ENCODE measurements at places on chromosomes 11 and 22.

DNA sequence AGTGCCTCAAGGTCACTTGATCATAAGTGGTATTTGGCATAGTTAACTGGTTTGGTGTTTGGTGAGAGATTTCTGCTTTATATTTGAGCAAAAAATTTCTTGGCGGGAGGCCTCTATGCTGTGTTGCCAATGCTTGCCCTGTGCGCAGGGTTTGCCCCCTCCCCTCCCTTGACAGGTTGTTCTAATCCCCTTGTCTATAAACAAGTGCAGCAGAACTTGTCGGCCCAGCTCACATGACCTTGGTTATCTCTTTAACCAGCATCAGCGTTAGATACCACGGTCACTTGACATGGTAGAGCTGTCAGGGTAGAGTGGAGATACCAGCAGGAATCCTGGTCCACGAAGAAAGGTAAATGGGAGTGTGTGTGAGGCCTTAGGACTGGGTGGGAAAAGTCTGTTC is 35.6 kb downstream of the MARK2 start:
- no peak for DNase-seq

- DNase-seq, result no peak
These were observed 224.4 kb upstream of the POU2AF2 start for GRCh38 chr11:111021131-111021530.

GRCh38 chr11:66084821-66085475 is 14.9 kb downstream of the PACS1 start:
- DNase-seq, result peak; percentile 66

DNA sequence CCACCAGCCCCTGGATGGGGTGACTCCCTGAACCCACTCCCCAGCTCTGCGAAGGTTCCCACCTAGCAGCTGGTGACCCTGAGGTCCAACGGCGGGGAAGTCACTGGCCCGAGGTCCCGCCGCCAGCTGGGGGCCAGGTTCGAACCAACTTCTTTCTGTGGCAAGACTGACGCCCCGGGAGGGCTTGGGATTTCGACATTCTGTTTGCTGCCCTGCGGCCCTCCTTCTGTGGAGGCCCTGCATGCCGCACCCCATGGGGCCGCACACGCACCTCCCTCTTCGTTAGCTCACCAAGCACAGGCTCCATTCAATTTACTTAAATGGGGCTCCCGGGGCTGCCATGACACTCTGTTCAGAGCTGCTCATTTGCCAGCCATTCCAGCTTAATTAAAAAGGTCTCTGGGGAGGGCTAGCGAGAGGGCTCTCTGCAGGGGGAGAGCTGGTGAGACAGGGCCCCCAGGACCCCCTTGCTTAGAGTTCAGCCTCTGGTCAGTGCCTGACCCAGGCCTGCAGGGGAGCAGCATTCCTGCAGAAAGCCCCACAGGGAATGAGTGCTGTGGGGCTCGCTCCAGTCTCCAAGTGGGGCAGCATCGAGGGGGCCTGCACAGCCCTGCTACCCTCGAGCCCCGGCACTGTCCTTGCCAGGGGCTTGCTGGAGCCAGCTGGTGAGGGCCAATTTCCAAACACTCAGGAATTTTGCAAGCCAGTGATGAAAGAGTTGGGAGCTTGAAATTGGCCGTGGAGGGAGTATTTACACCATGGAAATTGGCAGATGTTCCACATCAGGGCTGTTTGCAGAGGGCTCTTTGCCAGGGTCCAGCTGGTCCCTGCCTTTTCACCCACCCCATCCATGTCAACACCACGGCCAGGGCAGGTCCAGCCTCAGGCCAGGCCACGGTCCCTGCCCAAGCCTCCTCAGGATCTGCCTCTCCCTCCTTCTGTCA is 80.8 kb downstream of the CACNA1I start:
- DNase-seq, result no peak

DNA sequence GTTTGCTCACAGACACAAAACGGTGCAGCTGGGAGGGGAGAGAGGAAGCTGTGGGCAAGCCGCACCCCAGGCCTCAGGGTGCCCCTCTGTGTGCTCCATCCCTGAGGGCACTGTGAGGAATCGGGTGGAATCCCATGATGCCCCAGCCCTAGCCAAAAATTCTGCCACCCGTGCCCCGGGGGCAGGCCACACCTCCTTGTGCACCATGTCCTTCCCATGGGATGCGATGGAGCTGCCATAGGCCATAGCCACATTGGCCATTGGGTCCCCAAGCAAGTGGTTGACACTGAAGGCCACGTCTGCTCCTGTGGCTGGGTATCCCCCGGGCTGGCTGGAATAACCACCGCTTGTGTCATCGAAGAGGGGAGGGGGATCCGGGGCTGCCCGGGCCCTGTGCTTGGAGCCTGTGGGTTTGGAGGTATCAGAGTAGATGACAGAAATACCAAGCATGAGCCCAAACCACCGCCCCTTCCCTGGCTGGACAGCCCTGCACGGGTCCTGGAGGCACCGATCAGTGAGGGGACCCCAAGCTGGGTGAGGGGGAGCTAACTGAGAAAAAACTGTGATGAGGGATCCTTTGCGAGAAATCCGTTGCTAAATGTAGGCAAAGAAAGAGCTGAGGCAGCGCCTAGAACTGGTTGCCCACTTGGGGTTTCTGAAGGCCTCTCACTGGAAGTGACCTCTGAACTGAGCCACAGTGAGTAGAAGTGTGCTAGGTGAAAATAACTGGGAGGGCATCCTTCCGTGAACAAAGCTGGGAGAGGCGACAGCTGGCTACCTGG is 863 bp downstream of the YIF1A start:
- no peak for DNase-seq

DNA sequence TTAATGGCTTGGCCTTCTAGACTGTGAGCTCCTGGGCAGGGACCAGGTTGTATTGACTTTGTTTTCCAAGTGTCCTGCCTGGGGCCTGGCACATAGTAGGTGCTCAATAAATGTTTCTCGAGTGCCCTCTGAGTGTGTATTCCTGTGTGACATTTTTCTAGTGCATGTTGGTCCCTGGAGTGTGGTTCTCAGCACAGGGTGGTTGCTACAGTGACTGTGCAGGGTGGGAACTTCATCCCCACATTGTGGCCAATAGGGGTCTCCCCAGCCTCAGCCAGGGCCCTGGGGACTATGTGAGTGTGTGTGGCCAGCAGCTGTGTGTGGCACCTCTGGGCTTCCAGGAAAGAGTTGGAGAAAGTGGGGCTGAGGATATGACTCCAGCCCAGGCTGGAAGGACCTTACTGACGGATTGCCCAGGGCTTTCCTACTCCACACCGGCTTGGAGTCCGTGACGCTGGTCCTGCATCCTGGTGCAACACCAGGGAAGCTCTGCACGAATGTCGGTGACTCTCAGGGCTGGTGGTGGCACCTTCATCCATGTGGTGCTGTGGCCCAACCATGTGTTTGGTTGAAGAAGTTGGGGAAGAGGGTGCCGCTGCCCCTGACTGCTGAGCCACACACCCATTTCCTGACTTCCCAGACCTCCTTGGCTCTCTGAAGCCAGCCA is 9.0 kb upstream of the MARK2 start:
- DNase-seq, result no peak

DNA sequence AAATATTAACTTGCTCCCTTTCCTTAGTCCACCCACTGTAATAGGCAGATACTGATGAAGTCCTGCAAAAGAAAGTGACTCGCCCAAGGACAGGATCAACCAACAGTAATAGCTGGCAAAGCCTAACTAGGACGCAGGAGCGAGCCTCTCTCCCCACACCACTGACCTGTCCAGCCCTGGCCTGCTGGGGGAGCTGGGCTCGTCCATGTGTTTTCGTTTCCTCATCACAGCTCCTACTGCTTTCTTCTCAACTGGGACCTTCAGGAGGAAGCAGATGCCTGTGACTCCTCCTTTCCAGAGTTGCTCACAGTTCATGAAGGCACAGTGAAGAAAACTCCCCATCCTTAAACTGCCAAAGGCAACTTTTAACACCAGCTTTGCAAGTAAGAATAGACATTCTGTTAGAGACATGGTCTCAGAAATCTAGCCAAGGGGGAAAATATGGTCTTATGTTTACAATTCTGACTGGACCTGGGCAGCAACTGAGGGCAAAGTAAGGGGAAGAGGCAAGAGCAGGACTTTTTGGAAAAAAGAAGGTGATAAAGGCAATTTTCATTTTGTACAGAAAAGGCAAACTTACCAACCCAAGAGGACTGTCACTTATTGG is 11.6 kb upstream of the GPHA2 start:
- DNase-seq, result no peak

DNA sequence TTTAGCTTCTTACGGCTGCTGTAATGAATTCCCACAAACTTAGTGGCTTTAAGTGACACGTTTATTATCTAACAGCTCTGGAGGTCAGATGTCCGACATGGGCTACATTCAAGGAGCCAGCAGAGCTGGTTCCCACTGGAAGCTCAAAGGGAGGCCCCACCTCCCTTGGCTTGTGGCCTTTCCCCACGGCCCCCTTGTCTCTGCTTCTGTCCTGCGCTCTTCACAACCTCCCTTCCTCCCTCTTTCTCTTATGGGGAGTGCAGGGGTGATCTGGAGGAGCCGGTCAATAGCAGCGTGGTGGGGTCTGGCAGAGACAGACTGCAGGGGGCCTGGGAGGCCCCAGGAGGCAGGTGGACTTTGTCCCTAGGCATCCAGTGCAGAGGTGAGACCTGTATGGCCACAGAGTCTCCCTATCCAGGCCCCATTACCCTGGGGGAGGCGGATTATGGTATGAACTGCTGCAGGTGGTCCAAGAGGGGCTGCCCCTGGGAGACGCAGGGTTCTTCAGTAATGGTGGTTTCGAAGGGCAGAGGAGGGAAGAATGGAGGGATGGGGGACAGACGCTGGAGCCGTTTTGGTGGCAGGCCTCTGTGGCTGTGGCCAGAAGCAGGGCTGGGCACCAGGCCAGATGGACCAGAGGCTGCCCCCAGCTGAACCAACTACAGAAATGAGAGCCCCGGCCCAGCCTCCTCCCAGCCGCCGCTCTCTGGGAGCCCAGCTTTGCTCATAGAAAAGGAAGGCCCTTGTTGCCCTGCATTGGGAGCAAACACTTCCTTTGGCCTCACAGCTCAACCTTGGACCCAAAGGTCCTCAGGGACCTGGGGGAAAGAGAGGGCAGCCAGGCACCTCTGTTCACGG is 30.7 kb upstream of the KCNQ1OT1 start:
- peak; percentile 58 for DNase-seq

DNA sequence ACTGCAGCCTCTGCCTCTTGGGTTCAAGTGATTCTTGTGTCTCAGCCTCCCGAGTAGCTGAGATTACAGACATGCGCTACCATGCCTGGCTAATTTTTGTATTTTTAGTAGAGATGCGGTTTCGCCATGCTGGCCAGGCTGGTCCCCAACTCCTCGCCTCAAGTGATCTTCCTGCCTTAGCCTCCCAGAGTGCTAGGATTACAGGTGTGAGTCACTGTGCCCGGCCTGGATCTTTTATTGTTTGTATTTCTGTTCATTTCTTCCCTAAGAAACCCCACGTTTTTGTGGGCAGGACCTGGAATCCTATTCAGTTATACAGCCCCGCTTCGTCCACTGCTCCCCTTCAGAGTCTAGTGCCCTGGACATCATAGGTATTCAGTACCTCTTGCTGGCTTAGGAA is 28.7 kb downstream of the ZBTB16 start:
- no peak for DNase-seq

GRCh38 chr22:50490531-50491308 is 4.1 kb downstream of the MIOX start:
- DNase-seq, result no peak

DNA sequence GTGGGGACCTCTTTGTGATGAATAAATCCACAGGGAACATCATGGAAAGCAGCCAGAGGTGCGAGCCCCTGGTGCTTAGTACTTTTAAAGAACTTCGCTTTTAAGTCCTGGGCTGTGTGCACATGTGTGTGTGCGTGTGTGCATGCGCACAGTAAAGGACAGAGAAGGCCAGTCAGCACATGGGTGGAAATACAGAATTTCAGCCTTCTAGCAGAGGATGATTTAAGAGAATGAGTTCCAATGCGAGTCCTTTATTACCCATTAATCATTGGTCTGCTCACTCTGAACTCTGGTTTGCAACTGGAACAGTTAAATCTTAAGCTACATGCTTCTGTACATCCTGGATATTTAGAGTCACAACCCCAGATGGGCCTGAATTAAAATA is 18.9 kb downstream of the TEAD1 start:
- DNase-seq, result no peak

All from putamen (tissue), 1 donor.